Esophagus muscularis mucosa (tissue), 4 donors: ENCODE measurements at places on chromosomes 1 and 21. TPM values are rescaled to one million over a fixed set of nuclear protein-coding genes. Genes with fewer than 3 reads are reported as not detected.

The SEMA6C gene
- total RNA-seq = 12.2 TPM

The DEPDC1 gene
- total RNA-seq = 0.78 TPM

The OR2T11 gene
- not detected for total RNA-seq

The NID1 gene
- 390 TPM for total RNA-seq

The NRIP1 gene
- 25.7 TPM for total RNA-seq

The CLIC4 gene
- 604 TPM for total RNA-seq

The MARCKSL1 gene
- 8.4 TPM for total RNA-seq

The FALEC gene
- not detected for total RNA-seq

The TMEM269 gene
- total RNA-seq = not detected

GRCh38 chr1:171869097-171869496, 27.8 kb downstream of the DNM3 start:
- DNase-seq = no peak

DNA sequence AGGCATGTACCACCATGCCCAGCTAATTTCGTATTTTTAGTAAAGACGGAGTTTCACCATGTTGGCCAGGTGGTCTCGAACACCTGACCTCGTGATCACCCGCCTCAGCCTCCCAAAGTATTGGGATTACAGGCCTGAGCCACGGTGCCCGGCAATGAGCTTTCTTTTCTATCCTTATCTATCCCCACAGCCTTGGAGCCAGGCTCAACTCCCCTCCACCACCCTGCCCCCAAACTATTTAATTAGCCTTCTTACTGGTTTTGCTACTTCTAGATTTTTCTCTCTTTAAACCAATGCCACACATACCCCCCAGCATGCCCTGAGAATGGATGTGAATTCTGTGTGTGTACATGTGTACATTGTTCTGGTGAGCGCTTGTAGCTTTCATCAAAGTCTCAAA, 5.7 kb upstream of the VANGL2 start:
- no peak for DNase-seq

DNA sequence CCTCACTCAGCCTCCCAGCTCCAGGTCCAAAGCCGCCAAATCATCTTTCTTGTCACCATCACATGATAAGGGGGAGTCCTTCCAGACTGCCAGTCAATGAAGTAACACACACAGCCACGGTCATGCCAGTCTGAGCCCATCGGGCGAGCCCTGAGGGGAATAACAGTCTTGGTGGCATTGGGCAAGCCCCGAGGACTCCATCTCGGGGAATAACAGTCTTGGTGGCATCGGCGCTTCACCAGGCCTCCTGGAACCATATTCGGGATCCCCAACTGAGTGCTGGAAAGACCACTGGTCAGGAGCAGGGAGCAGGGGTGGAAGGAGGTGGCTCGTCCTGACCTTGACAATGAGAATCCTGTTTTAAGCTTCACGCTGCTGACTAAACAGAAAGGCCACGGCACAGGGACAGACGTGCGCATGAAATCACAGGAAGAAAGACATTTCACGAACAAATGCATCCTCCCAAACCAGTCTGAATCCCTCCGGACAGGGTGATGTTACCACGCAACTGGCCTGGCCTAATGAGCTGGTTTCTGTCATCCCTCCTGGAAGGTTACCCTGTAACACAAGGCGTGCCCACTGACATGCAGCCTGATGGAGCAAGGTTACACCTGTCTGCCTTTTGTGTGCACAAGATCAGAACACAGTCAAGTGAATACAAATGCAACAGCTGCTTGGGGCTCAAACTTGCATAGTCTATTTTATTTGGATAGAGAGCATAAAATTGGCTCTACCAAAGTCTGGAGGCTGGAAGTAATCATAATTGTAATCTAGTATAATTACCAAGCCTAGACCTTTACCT, 517.4 kb downstream of the KIF26B start:
- no peak for DNase-seq

- DNase-seq = no peak
Observed at GRCh38 chr1:227795732-227796131, 19.7 kb upstream of the PRSS38 start.

DNA sequence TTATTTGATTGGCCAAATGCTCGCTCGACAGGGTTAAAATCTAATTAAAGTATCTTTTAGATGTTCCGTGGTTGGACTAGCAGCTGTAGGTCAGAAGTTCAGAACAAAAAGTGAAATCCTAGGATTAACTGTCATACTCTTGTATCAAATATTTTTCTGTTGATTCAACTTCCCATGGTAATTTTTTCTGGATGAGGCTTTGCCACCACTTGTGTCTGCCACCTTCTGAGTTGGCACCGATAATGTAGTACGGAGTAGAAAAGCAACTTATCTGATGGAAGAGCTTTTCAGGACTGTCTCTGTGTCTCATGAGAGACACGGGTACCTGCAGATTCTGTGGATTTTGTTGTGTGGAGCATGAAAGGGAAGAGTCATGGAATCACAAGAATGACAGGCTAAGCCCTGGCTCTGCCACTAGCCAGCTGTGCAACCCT, 44.6 kb upstream of the CNN3 start:
- no peak for DNase-seq

GRCh38 chr1:244064621-244065020, 13.5 kb downstream of the ZBTB18 start:
- no peak for DNase-seq

GRCh38 chr1:248243204-248243603, 12.0 kb downstream of the OR2M4 start:
- DNase-seq = no peak

DNA sequence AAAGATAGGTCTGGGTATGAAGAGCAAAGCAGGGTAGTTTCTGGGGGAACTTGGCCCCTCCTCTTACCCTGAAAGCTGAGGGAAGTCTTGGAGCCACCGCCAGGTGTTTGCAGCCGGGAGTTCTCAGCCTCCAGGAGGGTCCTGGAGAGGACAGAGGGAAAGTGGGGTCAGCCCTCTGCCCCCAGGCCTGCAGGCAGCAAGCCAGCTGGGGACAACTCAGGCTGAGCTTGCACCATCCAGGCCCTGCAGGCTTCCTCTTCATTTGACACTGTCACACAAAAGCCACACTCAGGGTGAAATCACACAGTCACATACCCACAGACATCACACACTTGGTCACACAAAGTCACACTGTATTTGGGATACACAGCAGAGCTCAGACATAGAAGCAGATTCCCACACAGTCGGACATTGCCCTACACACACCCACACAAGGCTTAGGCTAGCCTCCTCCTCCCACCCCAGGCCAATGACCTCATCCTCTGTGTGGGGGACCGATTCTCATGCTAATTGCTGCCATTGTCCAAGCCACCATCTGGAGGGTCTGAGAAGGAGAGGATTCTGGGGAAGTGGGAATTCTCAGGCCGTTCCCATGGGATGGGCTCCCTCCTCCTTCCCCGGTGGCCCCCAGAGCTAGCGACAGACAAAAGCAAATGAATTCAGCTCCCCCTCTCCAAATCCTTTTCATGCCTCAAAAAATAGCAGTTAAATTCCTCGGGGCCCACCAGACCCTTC, 3.7 kb downstream of the NES start:
- no peak for DNase-seq

GRCh38 chr1:100456880-100457279, 81.1 kb upstream of the GPR88 start:
- no peak for DNase-seq

- DNase-seq = no peak
Observed at GRCh38 chr1:155002464-155003226, at the start of gene ZBTB7B. Gene ZBTB7B, plus strand, starts transcription at chr1:155002802. Its CDS starts 11,859 bp downstream, at chr1:155014661.

DNA sequence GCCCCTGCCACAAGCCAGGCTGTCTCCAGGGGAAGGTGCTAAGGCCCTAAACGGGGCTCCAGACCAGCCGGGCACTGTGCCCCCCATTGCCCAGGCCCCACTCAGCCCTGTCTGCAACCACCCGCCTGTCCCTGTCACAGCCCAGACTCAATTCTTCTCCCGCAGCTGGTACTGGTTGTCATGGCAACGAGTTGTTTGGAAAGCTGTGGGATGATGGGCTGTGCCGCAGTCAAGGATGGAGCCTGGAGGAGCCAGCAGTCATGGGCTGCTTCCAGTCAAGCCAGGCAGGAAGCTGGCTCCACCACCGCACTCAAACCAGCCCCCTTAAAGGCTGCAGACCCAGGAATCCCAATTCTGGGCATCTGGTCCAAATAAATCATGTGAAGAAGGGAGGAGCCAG, 4.2 kb downstream of the SPOCD1 start:
- no peak for DNase-seq

GRCh38 chr1:221625026-221625425, 116.9 kb downstream of the DUSP10 start:
- no peak for DNase-seq

- no peak for DNase-seq
Observed at GRCh38 chr21:37429356-37429755, 62.8 kb downstream of the DYRK1A start.

DNA sequence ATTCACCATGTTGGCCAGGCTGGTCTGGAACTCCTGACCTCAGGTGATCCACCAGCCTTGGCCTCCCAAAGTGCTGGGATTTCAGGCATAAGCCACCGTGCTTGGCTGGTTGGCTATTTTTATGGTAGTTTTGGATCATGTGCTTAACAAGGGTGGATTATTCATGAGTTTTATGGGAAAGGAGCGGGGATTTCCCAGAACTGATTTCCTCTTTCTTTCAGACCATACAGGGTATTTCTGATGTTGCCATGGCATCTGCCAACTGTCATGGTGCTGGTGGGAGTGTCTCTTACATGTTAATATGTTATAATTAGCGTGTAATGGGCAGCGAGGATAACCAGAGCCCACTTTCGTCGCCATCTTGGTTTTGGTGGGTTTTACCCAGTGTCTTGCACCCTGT, 3.2 kb downstream of the TRPM2 start:
- no peak for DNase-seq

DNA sequence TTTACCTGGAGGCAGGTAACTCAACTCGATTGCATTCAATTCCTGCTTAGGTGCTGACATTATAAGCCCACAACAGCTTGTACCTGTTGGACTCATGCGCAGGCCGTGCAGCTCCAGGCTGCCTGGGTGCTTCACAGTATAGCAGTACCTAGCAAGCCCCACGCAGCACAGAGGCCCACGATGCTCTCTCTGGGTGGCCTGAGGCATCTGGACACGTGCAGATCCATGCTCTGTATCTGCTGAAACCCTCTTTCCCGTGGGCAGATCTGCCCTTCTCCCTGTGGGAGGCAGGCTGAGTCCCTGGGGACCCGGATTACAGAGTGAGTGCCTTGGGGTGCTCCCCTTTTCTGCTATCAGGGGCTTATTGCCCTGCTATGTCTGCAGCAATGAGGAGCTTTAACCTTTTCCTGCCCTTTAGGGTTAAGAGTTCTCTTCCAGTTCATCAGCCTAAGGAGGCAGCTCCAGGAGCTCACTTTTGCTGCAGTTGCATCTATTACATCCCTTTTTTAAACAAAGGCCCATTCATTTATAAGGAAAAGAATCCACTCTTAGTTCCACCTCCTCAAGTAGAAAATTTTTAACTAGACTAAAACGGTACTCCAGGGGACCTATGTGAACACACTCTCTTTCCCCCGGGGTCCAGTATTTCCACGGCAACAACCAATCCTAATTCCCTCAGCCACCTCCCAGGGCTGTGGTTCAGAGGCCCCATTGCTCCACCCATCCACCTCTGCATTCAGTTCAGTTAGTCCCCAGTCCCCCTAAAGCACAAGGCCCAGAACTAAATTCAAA, 19.3 kb downstream of the ITPKB start:
- DNase-seq = no peak
